ENCODE measurements at places on chromosomes 6 and 20.

DNA sequence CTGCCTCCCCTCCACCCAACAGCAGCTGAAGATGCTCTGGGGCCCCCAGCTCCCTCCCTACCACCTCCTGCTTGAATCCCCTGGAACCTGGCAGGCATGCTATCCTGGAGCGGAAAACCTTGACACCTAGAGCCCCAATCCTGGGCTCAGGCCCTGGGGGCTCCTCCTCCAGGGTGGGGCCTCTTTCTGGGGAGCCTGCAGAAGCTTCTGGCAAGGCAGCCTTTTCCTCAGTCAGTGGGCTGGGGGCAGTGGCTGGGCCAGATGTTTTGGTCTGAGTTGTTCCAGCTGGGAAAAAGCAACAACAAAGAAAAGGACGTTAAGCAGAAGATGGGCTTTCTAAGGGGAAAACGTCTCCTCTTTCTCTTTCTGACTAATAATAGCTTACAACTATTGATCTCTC lies 21.1 kb downstream of the KIAA1755 start:
- no peak for DNase-seq

- DNase-seq = peak; percentile 73
These were observed 259.6 kb upstream of the PLN start for GRCh38 chr6:118288355-118289124.

DNA sequence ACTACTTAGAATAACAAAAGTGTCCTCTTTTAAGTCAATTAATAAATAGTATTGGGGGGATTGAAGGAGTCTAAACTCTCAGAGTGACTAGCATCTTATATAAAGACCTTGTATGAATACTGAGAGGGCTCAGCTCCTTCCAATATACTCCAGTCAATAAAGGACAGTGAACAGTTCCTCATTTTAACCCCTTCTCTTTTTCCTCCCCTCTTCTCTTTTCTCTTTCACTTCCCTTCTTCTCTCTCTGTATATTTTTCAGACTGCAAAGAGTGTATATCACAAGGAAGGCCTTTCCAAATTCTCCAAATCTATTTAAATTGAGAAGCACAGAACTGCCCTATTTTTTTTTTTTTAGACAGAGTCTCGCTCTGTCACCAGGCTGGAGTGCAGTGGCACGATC lies 99.5 kb downstream of the CD164 start:
- DNase-seq = no peak

- DNase-seq = no peak
These were observed 59.5 kb upstream of the RNF144B start for GRCh38 chr6:18327626-18328025.

GRCh38 chr20:56513161-56514150 lies 11.1 kb upstream of the FAM209A start:
- DNase-seq = no peak

GRCh38 chr6:133341607-133342158 lies 100.5 kb downstream of the EYA4 start:
- peak; percentile 75 for DNase-seq

DNA sequence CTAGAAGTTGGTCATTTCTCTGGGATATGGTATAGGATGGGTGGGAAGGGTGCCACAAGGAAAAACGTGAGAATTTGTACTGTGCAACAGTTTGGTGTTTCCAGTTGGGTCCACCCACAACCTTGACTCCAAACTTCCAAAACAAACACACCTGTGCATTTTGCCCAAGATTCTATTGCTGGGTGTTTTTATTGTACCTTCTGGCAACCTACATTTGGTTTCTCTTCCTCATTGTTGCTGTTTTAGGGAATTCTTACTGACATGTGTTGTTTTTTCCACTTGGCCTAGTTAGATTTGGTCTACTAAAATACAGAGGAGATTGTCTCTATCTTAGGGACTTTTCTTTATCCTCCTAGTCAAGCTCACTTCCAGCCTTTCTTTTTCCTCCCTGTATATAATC lies 16.7 kb downstream of the TULP4 start:
- DNase-seq = no peak

GRCh38 chr6:114158411-114158810 lies 184.4 kb downstream of the HS3ST5 start:
- no peak for DNase-seq

GRCh38 chr6:89483111-89483720 lies 50.3 kb downstream of the ANKRD6 start:
- DNase-seq = peak; percentile 8

- no peak for DNase-seq
These were observed 55.1 kb downstream of the IRF4 start for GRCh38 chr6:446418-447366.

GRCh38 chr6:131070061-131070460 lies 7.0 kb upstream of the EPB41L2 start:
- DNase-seq = no peak

GRCh38 chr20:17688965-17689364 lies 6.9 kb upstream of the RRBP1 start:
- DNase-seq = no peak

GRCh38 chr20:30812739-30813411 lies 444.6 kb upstream of the DEFB115 start:
- DNase-seq = no peak

DNA sequence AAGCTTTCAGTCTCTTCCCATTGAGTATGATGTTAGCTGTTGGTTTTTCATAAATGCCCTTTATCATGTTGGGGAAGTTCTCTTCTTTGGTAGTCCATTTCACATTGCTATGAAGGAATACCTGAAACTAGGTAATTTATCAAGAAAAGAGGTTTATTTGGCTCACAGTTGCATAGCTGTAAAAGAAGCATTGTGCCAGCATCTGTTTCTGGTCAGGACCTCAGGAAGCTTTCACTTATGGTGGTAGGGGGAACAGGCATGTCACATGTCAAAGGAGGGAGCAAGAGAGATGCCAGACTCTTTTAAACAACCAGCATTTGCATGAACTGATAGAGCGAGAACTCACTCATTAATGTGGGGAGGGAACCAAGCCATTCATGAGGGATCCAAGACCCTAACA lies 48.0 kb upstream of the MAPK13 start:
- DNase-seq = no peak

- DNase-seq = peak; percentile 92
These were observed at the start of gene C6orf118 for GRCh38 chr6:165308926-165309731. Gene C6orf118, minus strand, starts transcription at chr6:165309605. Its CDS starts 19 bp downstream, at chr6:165309586.

DNA sequence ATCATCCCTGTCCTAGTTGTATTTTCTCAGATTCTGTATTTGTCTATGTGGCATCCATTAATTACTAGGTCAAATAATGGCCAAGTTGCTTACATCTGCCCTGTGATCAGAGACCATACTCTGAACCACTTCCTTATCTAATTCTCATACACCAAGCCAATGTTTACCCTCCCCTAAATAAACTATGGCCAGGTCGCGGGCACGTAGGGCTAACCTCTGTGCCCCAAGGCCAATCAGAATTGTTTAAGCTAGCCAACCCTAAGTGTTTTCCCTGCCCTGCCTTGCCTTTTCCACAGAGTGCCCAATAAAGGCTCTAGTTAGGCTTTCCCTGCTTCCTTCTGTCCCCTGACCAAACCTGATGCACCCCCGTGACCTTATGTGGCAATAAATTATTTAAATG lies 2.8 kb upstream of the CALHM4 start:
- no peak for DNase-seq

DNA sequence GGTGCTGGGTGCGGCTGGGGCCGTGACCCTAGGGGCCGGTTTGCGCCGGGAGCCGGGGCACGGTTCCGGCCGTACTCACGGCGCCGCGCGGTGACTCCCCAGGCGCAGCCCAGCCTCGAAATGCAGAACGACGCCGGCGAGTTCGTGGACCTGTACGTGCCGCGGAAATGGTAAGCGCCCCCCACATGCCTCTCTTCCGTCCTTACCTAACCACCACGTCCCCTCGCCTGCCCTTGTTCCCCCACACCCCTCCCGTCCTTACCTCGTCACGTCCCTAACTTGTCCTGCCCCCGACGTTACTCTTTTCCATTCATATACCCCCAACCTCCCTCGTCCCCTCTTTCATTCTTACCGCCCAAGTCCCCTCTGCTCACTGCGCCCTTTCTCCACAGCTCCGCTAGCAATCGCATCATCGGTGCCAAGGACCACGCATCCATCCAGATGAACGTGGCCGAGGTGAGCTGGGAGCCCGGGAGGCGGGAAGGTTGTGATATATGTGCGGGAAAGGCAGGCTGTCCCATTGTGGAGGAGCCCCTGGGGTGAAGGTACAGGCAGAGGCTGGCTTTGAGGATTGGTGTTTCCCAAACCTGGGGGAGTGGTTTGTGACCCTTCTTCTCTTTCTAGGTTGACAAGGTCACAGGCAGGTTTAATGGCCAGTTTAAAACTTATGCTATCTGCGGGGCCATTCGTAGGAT lies 463 bp downstream of the RPS21 start:
- DNase-seq = no peak

- DNase-seq = no peak
These were observed 10.3 kb downstream of the TOP1 start for GRCh38 chr20:41038878-41039404.

GRCh38 chr20:49821870-49822331 lies 9.3 kb downstream of the SLC9A8 start:
- no peak for DNase-seq

- no peak for DNase-seq
These were observed 304.3 kb upstream of the SUPT3H start for GRCh38 chr6:45681860-45682511.

- DNase-seq = no peak
These were observed 397.2 kb downstream of the SAMD5 start for GRCh38 chr6:147905711-147906110.

GRCh38 chr6:151847064-151847463 lies 39.6 kb downstream of the ESR1 start:
- DNase-seq = no peak

GRCh38 chr6:111689946-111690345 lies 84.3 kb upstream of the TRAF3IP2 start:
- DNase-seq = no peak

DNA sequence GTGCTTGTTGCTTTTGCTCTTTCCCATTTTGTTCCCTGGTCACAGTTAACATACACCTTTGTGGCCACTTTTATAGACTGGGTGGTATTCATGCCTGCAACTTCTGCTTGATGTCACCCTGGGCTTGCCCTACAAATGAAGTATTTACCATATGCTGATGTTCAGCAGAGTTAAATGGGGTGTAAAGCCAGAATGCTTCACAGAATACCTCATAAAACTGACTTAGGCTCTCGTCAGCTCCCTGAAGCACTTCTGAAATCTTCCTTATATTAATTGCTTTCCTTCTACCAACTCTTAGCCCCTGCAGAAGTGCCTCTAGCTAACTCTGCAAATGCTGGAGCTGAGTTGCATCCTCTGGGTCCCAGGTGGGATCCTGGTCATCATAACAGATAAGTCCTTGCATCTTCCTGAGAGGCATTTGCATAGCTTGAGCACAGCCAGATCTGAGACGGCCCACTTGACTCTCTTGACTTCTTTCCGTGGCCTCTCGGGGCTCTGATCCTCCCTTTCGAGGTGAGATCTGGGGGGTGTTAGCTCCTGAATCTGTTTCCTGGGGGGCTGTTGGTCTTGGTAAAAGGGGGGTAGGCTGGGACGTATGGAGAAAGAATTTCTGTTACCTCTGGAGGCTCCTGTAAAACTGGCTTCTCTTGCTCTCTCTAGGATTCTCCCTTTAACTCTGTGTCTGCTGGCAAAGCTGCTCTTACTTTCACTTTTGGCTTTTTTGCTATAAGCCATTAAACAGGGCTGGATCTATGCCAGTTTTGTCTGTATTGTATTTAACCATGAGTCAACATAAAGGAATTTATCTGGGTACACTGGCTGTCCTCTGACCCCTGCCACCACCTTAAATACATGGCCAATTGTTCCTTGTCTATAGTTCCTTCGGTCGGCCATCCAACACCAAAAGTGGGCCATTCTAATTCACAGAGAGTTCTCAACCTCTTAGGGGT lies 223.0 kb upstream of the SYNCRIP start:
- no peak for DNase-seq

DNA sequence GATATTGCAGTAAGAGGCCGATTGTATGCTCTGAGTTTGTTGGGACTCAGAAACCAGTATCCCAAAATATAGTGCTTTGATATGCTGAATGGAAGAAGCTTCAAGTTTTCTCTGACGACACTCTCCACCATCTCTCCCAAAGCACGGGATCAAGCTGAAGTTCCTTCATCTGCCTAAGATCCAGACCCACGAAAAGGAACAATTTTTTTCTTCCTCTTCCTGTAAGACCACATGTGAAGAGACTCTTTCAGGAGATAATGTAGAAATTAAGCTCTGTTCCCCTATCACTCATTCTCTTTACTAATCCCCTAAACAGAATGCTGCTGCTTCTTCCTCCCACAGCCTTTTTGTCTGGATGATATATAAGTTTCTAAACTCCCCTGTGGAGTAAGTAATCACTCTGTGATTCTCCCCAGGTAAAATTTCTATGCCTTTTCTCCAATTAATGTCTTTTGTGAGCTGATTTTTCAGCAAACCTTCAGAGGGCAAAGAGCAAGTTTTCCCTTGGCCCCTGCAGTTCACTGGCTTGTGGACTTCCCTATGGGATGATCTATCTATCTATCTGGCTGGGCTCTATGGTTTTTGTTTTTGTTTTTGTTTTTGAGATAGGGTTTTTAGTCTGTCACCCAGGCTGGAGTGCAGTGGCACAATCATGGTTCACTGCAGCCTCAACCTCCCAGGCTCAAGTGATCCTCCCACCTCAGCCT lies 13.5 kb upstream of the PNRC1 start:
- DNase-seq = no peak

- no peak for DNase-seq
These were observed 898.3 kb upstream of the ADGRB3 start for GRCh38 chr6:67736816-67737215.

DNA sequence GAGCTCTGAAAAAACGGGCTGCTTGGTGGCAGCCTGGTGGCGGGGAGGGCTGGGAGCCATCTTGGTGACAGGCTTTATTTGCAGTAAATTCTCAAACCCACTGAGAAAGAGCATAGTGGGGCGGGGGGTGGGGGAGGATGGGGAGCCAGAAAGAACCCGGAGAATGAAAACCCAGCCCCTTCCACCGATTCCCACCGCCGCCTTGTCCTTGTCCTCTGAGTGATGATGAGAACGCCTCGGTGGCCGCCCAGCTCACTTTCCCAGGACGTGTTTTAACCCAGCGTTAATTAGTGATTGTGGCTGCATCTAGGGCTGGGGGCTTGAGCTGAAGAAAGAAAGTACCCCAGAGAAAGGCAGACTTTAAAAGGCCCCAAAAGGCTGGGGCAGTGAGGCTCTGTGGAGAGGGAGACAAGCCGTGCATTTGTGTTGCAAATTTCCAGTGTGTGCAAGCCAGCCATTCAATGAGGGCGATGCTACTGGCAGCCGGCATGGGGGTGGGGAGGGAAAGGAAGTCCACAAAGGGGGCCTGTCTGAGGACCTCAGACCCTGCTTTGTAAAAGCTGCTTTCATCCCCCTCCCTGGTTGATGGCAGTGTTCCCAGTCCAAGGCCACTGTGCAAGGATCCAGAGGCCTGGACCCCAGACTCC lies 6.2 kb upstream of the GHRH start:
- no peak for DNase-seq
